ENCODE measurements at places on chromosomes 11 and 22.
A peak's percentile ranks its signal among the peaks of the same experiment; 100 is the strongest.

- DNase-seq = peak; percentile 30
These were observed 19.2 kb downstream of the SELENOO start for GRCh38 chr22:50219800-50220602.

DNA sequence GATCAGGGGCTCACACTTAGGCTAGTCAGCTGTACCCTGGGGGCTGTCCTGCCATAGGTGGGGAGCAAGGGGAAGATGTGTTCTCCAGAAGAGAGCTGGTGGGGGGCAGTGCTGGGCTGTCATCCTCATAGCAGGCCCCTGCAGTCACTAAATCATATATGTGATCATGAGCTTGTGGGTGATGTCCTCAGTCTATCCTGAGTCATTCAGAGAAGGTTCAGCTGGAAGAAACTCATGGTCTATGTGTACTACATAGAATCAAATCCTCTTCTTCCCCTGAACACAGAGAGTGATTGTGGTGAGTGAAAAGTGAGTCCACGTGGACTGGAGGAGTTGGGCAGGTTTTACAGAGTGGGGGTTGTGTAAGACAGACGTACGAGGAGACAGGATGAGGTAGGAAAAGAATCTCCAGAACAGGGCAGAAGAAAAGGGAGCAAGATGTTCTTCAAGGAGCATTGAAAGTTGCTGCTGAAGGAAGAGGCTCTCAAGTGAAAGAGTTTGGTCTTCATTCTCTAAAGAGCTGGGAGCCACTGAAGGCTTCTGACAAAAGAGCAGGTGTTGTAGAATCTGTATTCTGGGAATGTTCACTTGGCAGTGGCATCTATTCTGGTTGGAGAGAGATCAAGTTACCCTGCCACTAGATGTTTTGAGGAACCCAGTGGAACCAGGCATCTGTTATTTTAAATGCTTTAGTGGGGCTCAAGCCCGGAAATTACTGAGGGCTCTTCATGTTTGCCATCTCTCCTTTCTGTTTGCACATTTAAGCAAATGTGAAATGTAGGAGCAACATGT is 68.9 kb downstream of the C22orf31 start:
- DNase-seq = no peak

- no peak for DNase-seq
These were observed 71.8 kb downstream of the PHF21A start for GRCh38 chr11:46049325-46049897.

DNA sequence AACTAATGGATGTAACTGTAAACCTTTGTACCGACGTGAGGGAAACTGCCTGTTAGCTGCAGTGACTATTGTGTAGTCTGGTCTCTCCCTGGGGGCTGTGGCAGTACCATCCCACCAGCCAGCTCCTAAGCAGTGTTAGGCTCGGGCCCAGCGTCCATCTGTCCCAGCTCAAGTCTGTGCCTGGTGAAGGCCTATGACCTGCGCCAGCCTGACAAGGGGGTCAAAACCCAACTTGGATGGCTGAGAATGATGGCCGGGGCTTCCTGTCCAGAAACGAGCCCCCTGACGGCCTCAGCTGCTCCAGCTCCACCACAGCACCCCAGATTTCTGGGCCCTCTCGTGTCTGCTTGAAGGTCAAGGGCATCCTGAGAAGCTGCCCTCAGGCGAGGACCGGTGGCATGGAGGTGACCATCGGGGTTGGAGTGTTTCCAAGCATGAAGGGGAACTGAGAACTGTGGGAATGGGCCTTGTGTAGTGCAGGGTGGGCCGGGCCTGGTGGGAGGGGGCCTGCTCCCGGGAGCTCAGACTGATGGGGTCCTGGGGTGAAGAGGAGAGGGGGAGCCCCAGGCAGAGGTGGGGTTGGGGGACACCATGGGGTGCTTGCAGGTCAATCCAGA is 14.3 kb upstream of the SPI1 start:
- no peak for DNase-seq

DNA sequence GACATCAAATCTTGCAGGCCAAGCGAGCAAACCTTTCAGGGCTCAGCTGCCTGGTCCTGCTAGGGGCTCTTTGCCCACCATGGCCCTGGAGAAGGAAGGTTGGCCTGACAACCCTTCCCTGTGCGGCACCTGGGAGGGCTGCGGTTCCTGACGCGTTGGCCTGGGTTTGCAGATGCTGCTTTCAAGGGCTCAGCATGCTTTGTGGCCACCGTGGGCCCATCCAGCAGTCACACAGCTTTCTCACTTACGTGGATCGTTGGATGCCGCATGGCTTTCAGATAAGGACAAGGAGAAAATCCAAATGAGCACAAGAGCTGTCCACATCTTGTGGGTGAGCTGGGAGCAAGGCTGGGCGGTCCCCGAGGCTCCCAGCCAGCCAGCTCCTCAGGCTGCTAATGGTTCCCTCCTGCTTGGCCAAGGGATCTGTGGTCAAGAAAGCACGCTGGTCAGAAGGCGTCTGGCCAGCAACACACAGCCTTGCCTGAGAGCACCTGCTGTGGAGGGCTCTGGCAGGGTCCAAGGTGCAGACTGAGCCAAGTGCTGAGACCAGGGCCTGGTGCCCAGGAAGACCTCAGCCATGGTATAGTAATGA is 8.2 kb downstream of the C11orf24 start:
- no peak for DNase-seq

DNA sequence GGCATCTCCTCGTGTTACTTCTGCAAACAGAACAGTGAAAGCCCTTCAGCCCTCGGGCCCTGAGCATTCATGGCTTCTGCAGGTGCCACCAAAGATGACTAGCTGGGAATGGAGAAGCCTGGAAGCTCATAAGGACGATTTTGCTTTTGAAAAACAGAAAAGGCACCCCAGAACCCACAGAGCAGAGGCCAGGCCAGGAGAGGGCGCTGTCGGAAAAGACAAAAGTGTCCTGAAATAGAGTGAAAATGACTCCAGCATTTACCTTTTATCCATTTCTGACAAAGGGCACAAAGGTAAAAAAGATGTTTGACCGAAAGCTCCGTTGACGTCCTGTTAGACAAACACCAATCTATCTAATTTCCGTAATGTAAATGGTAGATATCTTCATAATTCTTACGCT is 37.6 kb downstream of the ZNF195 start:
- DNase-seq = peak; percentile 60

GRCh38 chr22:37316875-37317371 is 34.6 kb downstream of the CYTH4 start:
- peak; percentile 88 for DNase-seq

DNA sequence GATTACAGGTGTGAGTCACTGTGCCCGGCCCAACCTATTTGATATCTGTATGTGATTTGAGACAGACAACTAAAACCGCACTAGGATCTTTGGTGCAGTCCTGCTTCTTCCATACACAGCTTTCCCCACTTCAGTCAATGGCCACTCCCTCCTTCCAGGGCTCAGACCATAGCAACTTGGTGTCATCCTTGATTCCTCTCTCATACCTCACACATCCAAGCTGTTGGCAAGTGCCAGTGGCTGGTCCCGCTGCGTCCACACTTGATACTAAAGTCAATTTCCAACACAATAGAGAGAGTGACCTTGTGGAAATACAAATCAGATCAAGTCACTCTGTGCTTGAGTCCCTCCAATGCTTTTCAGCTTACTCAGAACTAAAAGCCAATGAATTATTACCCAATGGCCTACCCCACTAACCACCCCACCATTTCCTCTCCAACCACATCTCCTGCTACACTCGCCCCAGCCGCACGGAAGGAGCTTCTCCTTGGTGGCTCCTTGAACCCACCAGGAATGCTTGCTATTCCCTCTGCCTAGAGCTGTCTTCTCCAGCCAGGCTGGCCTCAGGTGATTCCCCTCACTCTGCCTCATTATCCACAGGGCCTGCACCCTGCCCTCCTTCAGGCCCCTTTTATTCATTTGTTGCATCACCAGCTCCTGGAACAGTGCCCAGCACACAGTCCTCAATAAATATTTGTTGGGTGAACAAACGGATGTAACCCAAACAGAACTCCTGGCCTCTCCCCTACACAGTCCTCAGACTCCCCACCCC is 12.9 kb downstream of the ABTB2 start:
- no peak for DNase-seq

DNA sequence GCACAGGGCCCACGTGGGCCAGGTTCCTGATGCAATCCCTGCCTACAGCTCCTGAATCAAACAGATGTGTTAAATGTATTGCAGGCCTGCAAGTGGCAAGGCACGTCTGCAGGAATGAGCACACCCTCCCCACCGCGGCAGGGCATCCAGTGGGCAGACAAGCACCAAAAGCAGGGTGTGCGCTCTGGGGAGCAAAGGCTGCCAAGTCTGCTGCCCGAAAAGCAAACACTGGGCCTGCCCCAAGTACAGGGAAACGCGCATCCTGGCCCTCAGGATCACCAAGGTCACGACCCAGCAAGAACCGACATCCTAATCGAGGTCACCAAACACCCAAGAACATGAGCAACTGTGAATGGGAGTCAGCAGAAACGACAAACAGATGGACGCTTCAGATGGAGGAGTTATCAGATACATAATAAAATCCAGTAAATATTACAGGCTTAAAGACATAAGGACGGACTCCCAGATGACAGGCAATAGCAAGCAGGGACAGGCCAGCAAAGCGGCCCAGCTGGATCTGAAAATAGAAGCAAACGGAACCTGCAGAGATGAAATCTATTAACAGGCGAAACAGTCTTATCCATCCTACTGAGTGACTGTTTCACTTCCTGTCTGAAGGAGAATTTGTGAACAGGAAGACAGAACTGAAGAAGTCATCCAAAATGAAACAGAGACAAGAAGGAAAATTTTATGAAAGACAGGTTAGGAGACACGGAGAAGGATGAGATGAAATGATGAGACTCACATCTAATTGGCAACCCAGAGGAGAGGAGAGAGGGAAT is 26.7 kb downstream of the CARS1 start:
- DNase-seq = no peak

GRCh38 chr11:128399251-128400121 is 187.9 kb downstream of the ETS1 start:
- DNase-seq = no peak

GRCh38 chr22:48099671-48100070 is 1337.2 kb downstream of the TBC1D22A start:
- no peak for DNase-seq

DNA sequence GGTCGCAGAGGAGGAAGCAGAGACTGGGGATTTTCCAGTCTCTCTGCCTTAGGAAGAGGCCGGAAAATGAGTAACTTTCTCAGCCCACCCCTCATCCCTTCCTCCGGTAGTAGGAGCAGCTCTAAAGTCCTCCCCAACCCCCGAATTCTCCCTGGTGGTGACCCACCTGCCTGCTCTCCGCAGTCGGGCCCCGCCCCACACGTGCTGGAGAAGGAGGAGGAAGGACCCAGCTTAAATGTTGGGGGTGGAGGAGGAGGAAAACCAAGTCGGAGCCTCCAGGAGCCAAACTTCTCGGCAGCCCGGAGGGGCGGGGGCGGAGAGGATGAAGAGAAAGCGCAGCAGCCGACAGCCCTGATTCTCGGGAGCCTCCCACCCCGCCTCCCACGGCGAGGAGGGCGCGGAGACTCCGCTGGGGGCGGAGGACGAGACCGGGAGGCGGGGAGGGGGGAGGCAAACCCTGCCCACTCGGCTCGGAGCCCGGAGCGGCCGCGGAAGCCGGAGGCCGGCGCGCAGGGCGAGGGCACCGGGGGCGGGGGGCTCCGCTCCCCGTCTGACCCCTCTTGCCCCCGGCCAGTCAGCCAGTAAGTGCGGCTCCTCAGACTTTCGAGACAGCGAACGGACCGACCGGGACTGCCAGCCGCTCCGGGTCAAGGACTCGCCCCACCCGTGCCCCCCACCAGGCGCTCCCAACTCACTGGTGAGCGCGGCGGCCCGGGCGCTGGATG is at the start of gene TPBGL:
Gene TPBGL (plus strand): TSS at position 464 of the 725 bp plus-strand sequence. CDS start 276 bp downstream, outside the sequence.
- peak; percentile 55 for DNase-seq

DNA sequence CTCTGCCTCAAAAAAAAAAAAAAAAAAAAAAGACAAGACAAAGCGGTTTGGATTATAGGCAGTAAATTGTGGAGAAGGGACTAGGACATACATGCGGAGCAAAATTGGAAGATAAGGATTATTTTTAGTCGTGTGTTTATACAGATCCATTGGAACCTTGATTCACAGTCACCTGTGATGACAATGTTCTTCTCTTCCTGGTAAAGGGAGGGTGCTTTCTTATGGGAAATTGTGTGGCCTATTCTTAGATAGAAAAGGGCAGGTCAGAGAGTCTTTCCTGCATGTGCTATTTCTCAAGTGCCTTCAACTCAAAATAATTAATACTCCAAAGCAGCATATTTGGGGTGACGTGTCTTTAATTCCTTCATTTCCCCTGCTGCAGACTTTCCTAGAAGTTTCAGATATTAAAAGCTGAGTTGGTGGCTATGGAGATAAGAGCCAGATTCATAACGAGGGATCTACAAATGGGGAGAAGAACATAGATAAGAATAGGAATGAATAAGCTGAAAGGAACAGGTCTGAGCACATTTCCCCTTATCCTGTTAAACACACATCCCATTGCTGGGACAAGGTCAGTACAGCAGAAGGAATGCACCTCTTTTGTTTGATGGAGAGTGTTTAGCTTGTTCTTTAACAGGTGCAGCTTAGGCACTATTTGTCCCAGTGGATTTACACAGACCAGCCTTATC is 22.5 kb downstream of the GSTT2B start:
- peak; percentile 68 for DNase-seq

DNA sequence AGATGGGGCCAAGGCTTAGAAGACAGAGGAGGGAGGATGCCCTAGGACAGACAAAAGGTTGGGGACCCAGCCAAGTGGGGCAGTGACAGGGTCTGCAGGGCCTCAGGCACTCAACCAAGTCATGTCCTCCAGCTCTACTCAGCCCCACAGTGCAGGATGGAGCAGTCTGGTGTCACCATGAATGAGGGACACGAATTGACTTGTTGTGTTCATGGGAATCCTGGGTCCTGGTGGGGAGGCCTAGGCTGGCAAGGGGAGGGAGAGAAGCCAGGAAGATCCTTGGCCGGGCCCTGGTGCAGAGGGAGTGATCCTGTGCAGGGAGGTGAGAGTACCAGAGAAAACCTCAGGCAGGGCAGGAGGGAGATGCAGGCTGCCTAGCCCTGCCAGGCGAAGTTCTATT is 12.0 kb downstream of the P2RY6 start:
- DNase-seq = no peak

- no peak for DNase-seq
These were observed 46.3 kb upstream of the SLC22A12 start for GRCh38 chr11:64544616-64545296.

DNA sequence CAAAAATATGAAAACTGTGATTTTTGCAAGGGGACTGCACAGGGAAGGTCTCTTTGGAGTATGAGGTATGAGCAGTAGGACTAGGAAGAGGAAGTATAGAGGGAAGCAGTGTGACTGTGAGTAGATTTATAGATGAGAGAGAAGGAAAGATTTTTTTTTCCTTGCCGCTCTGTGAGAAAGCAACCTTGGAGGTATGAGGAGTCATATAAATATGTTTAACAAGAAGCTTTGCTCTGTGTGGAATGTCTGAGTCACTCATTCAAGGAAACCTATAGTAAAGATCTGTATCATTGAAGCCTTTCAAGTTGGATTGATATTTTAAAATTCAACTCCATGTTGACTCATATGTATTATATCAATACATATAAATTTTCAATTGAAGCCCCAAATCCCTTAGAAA is 26.2 kb downstream of the DNHD1 start:
- no peak for DNase-seq
